ENCODE measurements at places on chromosomes 4 and X. TPM values are rescaled to one million over a fixed set of nuclear protein-coding genes. Genes with fewer than 3 reads are reported as not detected.

DNA sequence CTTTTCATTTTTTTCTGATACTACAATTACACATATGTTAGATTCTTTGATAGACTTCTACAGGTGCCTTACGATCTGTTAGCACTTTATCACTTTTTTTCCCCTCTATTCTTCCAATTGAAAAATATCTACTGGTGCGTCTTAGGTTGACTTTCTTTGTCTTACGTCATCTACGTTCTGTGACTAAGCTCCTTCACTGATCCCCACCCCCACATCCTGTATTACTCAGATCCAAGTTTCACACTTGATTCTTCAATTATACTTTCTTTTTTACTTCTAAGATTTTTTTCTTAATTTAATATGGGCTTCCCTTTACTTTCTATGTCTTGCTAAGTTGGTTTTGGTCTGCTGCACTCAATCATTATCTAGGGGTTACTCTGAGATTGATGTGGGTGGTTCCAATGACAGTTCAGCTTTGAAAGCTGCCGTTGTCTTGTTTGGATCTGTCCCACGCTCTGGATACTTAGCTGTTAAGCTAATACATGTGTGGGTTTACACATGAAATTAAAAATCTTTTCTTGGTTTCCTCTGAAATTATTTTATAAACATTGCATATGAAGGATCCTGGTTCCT is 1321.1 kb downstream of the RAPGEF2 start:
- DNase-seq: no peak

- DNase-seq: no peak
Measured at GRCh38 chrX:45722471-45722870, 521.8 kb upstream of the DIPK2B start.

- DNase-seq: peak; percentile 86
Measured at GRCh38 chrX:64975989-64976672, at the start of gene ZC4H2. TSS of gene ZC4H2 (minus strand) at chrX:64976450. CDS start at chrX:64976377, 73 bp downstream.

DNA sequence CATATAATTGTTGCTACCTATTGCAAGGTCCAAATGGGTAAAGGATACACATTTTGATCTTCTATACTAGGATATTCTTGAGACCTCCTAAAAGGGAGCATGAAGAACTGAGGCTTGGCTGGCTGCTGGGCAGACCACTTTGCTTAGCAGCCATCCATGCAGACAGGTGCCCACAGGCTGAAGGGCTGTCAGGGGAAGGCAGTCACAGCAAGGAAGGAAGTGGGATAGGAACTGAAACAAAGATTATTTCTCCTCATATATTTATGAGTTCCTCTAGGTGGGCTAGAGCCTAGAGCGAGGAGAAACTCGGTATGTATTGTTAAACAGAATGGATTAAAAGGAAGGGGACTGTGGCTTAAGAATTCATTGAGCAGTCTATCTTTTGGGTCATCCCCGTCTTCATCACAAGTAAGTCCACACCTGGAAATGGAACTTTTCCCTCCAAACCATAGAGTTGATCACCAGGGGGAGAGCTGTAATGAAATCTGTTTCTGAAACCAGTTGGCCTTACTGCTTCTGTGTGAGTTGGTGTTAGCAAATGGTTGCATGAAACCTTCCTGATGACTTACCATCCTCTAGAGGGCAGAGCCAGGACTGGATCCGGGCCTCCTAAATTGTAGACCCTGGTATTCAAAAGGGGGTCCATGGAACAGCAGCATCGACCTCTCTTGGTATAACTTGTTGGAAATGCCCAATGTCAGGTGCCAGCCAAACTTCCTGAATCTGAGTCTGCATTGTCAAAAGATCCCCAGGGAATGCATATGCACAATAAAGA is 42.3 kb downstream of the AFF2 start:
- no peak for DNase-seq

DNA sequence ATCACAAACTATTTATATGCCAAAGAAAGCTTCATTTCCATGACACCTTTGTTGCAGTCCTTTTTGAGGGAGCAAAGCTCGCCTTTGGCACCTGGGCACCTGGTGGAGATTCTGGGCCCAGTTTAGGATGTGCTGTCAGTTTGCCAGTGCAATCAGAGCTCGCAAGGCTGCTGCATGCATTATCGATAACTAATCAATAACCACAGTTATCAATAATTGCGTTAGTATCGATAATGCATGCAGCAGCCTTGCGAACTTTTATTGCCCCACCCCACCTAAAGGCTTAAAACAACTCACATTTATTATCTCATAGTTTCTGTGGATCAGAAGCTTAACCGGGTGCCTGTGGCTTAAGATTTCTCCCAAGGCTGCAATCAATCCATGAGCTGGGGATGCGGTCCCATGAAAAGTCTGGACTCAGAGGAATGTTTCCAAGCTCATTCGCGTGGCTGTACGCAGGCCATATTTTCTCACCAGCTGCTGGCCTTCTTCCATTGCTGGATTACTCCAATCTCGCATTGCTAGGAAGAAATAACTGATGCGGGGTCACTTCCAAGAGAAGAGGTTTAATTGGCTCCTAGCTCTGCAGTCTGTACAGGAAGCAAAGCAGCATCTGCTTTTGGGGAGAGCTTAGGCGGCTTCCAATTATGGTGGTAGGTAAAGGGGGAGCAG is 6.2 kb upstream of the AFAP1 start:
- no peak for DNase-seq

DNA sequence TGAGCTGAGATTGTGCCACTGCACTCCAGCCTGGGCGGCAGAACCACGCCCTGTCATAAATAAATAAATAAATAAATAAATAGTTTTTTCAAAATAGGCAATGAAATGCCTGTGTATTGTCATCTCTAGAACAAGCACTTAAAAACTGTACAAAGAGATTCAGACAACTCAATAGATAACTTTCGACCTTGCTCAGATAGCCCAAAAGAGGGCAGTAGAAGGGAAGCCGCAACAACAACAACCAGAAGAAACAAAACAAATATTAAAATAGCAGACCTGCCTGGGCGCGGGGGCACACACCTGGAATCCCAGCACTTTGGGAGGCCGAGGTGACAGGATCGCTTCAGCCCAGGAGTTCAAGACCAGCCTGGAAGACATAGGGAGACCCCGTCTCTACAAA is 9.4 kb upstream of the CLDN34 start:
- no peak for DNase-seq

GRCh38 chr4:124423160-124423559 is 289.4 kb downstream of the ANKRD50 start:
- DNase-seq: no peak

DNA sequence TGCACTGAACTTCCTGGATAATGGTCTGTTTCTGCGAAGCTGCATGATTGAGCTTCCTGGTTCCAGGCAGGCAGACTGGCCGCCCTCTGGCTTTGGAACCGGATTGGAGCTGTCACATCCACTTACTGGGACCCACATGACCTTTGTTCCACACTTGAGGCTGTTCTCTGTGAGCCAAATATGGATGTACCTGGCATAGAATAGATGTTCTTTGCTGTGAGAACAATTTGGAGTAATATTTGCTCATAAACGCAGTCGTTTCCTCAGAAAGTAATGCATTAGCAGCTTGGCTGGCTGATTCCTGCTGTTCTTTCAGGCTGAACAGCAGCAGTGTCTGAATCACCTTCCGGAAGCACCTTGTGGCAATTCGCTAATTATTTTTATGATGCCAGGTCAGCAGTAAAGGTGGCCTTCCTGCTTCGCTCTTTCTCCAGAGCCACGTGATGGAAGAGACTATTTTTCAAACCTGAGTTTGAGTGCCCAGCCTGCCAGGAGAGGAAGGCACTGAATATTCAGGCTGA is 78.1 kb upstream of the BOD1L1 start:
- peak; percentile 48 for DNase-seq

DNA sequence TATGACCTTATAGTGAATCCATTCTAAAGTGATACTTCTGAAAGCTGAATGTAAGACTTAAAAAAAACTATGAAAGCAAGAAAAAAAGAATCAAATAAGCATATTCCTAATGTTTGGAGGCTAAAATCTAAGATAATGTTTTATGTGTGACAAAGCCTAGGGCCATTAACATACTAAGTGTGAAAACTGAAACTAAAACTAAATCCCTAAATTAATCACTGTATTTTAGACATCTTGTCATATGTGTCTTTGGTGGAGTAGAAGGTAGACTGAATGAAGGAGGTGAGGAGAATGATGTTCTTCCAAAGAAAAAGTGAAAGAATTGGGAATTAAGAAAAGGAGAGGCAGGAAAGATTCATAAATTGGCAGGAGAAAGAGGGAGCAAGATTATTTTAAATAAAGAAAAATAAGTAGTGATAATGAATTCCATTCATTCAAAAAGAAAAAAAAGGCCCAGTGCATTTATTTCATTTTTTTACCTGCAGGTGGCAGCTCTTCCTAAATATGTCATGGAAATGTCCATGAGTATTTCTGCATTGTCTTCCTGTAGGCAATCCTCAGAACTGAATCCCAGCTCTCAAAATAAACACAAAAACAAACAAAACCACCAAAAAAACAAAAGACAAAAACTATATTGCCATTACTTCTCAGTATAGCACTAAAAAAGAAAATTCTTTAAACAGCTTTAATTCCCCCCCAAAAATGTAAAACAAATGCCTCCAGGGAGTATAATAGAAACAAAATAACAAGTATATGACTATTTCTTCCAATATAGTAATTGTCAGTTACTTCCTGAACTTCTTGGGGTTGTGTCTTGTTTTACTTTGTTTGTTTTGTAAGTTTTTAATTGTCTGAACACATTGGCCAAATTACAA is 17.0 kb upstream of the AP1AR start:
- no peak for DNase-seq

ANXA10 gene
- not detected for polyA plus RNA-seq

GAGE13 gene
- not detected for polyA plus RNA-seq

NWD2 gene
- polyA plus RNA-seq: not detected

KCND1 gene
- 0.92 TPM for polyA plus RNA-seq

MAGEC3 gene
- not detected for polyA plus RNA-seq
